ENCODE measurements at places on chromosomes 12 and 14.

GRCh38 chr12:611721-612120 lies 51.5 kb downstream of the NINJ2 start:
- DNase-seq, result no peak

GRCh38 chr14:34680806-34681479 lies 33.5 kb downstream of the CFL2 start:
- no peak for DNase-seq

- no peak for DNase-seq
These were observed 307.6 kb upstream of the FBXO33 start for GRCh38 chr14:39739796-39740195.

- no peak for DNase-seq
These were observed 243.8 kb upstream of the BTG1 start for GRCh38 chr12:92389466-92389865.

GRCh38 chr14:50783563-50783962 lies 47.4 kb downstream of the NIN start:
- DNase-seq, result no peak

GRCh38 chr14:58297412-58297761 lies 968 bp upstream of the ARID4A start:
- no peak for DNase-seq

- DNase-seq, result no peak
These were observed 150.7 kb downstream of the KTN1 start for GRCh38 chr14:55730592-55731310.

DNA sequence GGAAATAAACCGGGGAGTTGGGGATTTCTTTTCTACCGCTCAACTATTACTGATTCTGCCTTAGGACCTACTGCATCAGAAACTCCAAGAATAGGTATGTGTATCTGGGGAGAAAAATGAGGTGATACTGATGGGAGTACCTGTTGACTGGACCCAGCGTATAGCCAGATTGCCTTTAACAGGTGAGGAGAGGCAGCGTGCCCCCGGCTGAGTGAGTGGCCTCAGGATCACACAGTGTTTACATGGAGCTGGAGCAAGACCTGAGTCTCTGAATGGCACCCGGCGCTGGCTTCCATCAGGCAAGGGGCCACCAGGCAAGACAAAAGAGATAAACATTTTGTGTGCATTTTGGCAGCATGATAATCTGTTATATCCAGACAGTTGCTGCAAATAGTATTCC lies 496.2 kb downstream of the EGLN3 start:
- DNase-seq, result no peak

- DNase-seq, result no peak
These were observed 57.0 kb downstream of the HELB start for GRCh38 chr12:66359300-66359699.
